Glomerular endothelial cell (primary cell): ENCODE measurements at places on chromosomes 4 and X. TPM values are rescaled to one million over a fixed set of nuclear protein-coding genes. Genes with fewer than 3 reads are reported as not detected.

GPR82 gene
- total RNA-seq, result not detected in 2 replicates

DNA sequence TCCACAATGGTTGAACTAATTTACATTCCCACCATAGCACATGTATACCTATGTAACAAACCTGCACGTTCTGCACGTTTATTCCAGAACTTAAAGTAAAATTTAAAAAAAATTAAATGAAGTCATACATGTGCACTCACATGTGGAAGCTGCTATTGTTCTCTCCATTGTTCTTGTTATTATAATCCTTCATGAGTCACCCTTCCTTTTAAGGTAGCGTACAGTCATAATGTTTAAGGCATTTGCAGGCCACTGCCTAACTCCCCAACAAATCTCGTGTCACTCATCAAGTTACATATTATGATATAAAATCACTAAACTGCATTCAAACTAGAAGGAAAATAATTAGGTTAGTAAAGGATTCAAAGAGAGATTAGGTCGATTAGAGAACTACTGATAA lies 63.6 kb downstream of the SLC7A11 start:
- peak; percentile 36 for DNase-seq

DNA sequence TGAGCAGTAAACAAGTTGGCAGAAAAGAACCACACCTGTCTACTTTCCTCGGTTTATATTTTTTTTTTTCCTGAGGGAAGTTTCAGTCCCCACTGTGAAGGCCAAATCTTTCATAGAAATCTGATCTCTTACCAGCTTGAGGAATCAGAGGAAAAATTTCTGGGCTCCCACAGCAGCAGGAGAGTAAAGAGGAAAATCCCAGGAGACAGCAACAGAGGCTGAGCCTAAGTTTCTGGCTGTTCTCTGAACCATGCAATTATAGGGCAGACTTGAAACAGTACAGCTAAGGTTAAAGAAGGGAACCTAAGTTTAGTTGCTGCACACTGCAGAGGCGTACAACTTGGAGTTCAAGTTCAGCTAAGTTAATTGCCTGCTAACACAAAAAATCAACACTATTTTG lies 1090.9 kb upstream of the INTU start:
- DNase-seq, result no peak

DNA sequence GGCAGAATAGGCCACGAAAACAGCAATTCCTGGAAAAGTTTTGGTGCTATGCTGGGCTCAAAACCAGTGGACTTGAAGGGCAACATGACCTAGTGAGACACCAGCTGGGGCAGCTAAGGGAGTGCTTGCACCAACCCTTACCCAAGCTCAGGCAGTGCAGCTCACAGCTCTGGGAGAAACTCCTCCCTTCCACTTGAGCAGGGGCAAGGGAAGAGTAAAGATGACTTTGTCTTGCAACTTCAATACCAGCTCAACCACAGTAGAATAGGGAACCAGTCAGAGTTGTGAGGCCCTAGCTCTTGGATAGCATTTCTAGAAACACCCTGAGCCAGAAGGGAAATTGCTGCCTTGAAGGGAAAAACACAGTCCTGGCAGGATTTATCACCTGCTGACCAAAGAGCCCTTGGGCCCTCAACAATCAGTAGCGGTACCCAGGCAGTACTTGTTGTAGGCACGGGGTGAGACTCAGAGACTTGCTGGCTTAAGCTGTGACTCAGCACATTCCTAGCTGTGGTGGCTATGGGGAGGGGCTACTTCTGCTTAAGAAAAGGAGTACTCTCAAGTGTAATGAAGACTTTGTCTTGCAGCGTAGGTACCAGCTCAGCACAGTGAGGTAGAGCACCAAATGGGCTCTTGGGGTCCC lies 19.7 kb upstream of the ABCG2 start:
- no peak for DNase-seq

DNA sequence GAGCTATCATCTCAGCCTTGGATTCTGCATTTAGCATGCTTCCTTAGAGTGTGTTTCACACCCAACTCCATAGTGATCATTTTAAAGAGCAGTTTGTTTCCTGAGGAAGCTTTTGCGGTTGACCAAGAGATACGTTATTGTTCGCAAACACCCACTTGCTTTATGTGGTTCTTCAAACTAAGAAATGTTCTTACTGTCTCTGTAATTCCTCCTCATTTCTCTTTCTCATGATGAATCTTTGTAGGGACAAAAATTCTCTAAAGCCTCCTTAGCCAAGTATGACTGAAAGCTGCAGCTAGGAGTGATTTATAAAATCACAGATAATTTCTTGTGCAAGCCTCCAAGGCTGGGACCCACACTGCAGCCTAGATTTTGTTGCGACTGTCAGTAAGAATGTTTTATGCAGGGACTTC lies 10.0 kb downstream of the TNIP3 start:
- no peak for DNase-seq

ADH1B gene
- not detected in 2 replicates for total RNA-seq

- DNase-seq, result no peak
Observed at GRCh38 chrX:38036466-38036865, 30.1 kb downstream of the SYTL5 start.

PWWP3B gene
- 0.18 TPM in 1 of 2 replicates, not detected in the other for total RNA-seq
